ENCODE measurements at places on chromosomes 11 and 22.

DNA sequence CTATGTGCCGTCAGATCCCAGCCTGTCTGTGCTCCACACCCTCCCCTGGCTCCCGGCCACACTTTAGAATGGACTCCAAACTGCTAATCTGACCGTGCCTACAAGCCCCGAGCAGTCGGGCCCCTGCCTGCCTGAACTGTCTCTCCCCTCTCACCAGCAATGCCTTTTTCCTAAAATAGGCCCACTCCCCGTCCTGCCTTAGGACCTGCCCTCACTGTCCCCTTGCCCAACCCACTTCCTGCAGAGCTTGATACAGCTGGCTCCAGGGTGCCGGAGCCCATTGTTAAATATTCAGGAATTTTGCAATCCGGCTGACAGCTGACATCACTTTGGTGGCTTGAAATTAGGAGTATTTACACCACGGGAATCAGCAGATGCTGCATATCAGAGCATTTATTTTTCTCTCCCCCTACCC, 21.4 kb downstream of the MN1 start:
- DNase-seq: no peak

GRCh38 chr11:134022748-134023147, 46.1 kb upstream of the JAM3 start:
- no peak for DNase-seq

DNA sequence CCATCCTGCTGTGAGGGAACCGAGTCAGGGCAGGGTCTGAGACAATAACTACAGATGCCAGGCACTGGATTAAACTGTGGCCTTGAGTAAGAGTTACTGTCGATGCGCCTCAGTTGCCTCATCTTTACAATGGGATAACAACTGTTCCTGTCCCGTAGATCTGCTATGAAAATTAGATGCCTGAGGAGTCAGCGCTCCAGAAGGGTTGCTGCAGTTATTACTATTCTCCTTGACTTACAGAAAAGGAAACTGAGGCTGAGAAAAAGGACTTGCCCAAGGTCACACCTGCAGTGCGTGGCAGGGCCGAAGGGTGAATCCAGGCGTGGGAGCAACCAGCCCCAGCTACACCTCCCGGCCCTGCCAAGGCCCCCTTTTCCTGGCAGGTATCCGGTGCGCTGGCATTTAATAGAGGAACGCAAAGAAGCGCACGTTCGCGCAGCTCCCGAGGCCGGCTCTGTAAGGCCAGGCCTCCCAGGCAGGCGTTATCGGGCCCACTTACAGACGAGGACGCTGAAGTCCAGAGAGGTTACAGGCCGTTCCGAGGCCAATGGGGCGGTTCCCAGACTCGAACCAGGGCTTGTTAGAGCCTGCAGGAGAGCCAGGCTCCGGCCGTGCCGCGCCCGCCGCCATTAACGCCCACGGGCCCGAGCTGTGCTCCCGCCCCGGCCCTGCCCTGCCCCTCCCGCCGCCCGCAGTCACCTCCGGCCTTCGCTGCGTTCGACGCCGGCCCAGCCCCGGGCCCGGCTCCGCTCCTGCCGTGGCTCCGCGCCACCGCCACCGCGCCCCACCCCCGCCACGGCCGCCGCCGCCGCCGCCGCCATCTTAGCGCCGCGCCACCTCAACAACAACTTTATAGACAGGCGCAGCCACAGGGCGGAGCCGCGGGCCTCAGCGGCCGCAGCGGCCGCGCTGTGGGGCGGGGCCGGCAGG, at the start of gene C11orf68:
C11orf68 (minus strand) TSS at position 852 of the 930 bp plus-strand sequence; CDS start at position 821, 31 bp downstream.
- DNase-seq: no peak

GRCh38 chr11:9643751-9644150, 20.1 kb upstream of the SWAP70 start:
- no peak for DNase-seq

DNA sequence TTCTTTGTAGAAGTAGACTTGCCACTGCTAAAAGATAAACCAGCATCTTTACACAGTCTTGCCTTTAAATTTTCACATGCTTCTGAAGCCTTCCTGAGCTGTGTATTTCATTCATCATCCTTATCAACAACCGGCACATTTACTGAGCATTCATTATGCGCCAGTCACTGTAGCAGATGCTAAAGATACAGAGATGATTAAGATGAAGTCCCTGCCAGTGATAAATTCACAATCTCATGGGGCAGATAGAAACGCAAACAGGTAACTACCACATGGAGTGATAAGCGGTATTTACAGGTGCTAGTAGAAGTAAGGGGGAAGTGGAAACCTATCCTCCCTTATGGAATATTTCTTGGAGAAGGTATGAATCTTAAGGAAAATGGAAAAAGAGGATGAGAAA, 67.2 kb downstream of the PRCP start:
- no peak for DNase-seq

DNA sequence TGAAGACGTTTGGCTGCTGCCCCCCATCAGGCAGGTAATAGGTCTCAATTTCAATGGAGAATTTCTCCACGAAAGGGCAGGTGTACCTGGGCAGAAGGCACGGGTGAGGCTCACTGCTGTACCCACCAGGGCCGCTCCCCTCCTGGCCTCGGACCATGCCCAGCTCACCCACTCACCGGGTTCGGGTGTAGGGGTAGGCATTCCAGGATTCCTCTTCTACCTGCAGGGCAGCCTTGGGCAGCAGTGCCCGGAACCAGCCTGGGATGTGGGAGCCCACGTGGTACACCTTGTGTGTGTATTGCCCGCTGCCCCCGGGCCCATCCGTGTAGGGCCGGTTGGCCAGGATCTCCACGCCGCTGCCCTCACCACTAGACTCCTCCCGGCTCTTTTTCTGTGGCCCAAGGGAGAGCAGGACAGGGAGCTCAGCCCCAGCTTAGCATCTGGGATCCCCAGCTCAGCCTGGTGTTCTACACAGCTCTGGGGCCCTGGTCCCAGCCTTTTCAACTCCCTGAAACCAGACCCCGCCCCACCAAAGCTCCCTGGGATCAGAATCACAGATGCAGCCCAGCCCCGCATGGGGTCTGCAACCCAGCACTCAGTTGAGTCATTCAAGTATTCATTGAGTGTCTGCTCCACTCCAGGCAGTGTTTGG, 2.7 kb downstream of the PITPNM1 start:
- DNase-seq: no peak

DNA sequence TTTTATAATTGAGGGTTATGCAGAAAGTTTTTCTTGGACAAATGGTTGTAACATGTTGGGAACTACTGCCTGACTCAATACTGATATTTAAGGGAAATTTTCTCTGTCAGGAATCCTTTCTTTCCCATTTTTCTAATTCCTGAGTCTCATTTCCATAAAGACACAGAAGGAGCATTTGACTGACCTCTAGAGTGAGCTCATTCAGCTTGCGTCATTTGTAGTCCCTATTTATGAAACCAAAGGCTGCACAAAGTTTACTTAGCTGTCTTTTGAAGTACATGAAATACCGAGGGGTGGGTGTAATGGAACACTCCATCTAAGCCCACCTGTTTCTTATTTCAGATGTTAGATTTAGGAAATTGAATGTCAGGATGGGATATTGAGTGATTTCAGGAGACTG, 359.5 kb upstream of the C11orf87 start:
- no peak for DNase-seq

DNA sequence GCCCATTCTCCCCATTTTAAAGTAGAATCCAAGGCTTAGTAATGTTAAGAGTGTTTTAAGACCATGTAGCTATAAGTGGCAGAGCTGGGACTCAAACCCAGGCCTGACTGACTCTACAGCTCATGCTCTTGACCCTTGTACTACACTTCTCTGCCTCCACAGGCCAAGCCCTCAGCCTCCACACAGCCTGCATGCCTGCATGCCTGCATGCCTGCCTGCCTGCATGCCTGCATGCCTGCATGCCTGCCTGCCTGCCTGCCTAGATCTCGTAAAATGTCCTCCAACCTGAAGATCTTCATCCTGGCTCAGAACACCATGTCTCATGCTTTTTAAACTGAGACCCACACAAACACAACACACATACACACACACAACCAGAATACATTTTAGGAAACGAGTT, 18.6 kb downstream of the TBC1D10A start:
- DNase-seq: no peak

GRCh38 chr11:32353884-32354283, 81.5 kb downstream of the WT1 start:
- DNase-seq: no peak

- DNase-seq: no peak
Measured at GRCh38 chr11:131667566-131667965, 297.2 kb downstream of the NTM start.

GRCh38 chr22:20625270-20625669, 117.9 kb downstream of the MED15 start:
- DNase-seq: no peak

- DNase-seq: no peak
Measured at GRCh38 chr11:326842-327580, 6.4 kb upstream of the IFITM3 start.

GRCh38 chr22:36180038-36180880, 19.7 kb upstream of the APOL3 start:
- peak; percentile 77 for DNase-seq

DNA sequence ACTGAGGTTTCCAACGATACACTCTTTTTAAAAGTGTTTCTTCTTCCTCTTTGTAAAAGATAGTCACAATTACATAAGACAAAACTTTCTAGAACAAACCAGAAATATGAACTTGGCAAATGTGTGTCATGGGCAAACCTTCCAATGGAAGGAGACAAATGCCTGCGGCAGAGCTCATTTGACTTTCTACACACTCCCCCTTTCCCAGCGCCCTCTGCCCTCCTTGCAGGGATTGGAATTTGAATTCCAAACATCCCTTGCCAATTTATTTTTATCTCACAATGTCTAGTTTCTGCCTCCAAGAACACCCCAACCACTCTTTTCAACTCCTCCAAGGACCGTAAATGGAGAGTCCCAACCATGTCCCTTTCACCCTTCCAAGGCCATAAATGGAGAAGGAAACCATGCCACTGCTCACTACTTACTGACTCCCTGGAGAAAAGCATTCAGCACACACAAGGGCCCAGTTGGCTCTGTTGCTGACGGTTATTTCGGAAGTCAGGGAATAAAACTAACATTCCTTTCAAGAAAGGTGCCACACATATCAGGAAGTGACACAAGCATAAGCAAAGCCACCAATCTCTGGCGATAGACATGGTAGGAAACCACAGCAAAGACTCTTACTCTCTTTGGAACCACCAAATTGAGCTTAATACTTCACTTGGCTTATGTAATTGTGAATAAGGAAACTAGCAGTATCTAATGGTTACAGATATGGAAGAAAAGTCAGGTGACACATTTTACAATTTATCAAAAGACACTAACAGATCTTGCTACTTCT, 15.0 kb upstream of the ESAM start:
- DNase-seq: no peak

DNA sequence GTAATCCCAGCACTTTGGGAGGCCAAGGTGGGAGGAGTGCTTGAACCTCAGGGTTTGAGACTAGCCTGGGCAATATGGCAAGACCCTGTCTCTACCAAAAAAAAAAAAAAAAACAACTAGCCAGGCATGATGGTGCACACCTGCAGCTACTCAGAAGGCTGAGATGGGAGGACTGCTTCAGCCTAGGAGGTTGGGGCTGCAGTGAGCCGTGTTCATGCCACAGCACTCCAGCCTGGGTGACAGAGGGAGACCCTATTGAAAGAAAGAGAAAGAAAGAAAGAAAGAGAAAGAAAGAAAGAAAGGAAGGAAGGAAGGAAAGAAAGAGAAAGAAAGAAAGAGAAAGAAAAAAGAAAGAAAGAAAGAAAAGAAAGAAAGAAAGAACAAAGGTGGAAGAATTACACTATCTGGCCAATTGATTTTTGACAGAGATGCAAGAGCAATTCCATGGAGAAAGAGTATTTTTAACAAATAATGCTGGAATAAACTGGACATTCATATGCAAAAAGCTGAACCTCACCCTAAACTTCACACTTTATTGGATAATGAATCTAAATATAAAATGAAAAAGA, 33.9 kb upstream of the SLC25A1 start:
- DNase-seq: no peak

GRCh38 chr11:75827562-75827961, 12.6 kb downstream of the UVRAG start:
- DNase-seq: no peak

- no peak for DNase-seq
Measured at GRCh38 chr22:48044487-48045060, 1282.1 kb downstream of the TBC1D22A start.

- DNase-seq: no peak
Measured at GRCh38 chr11:106461839-106462545, 384.5 kb downstream of the AASDHPPT start.

- no peak for DNase-seq
Measured at GRCh38 chr11:102806296-102806695, 8.3 kb upstream of the MMP1 start.

- DNase-seq: no peak
Measured at GRCh38 chr22:17229991-17230630, 10.9 kb upstream of the ADA2 start.

GRCh38 chr11:17581036-17581731, 34.1 kb downstream of the OTOG start:
- no peak for DNase-seq

DNA sequence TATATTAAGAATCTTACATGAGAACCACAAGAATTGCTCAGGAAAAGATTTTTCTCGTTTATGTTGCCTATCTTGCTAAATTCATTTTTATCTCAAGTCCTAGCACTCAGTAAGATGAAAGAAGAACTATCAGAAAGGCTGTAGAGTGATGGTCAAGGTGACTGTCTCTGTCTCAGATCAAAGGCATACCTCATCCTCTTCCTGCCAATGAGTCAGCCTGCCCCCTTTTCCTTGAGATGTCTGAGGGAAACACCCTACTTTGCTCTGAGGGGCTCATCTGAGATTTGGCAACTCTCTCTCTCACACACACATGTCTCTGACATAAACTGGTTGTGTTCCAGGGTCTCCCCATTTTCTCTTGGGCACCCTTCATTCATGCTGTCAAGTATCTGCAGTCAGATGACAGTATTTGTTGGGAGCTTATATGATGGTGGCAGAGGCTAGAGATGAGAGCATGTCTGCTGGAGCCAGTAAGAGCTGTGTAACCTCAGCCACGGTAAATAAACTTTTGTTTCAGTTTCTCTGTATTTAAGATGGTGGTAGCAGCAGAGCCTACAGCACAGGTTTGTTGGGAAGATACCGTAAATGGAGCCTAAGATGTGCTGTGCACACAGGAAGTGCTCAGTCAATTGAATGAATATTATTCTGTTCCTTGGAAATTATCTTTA, 1.6 kb downstream of the MMP27 start:
- no peak for DNase-seq

- no peak for DNase-seq
Measured at GRCh38 chr11:35974882-35975589, 31.2 kb downstream of the LDLRAD3 start.

- no peak for DNase-seq
Measured at GRCh38 chr11:47148270-47148669, 28.4 kb downstream of the ARFGAP2 start.

- no peak for DNase-seq
Measured at GRCh38 chr11:1221848-1222311, 986 bp upstream of the MUC5B start.

DNA sequence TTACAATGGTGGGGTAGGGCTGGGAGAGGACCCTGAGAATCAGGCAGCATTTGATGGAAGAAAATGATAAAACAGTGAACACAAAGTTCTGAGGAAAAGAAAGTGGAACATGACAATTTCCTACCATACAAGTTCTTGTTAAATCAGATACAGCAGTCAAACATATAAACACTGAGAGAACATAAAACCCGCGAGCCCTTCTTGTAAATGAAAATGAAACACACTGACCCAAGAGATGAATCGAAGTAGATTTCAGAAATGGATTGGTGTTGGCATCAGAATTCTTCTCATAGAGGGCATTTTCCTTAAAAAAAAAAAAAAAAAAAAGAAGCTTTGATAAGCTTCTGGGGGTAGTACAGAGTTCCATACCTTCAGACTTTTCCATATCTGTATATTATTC, 134.7 kb upstream of the TMEM45B start:
- DNase-seq: no peak
